ENCODE measurements at places on chromosomes 12 and 14. TPM values are rescaled to one million over a fixed set of nuclear protein-coding genes. Genes with fewer than 3 reads are reported as not detected.

GRCh38 chr12:67040861-67041137, 228.4 kb upstream of the CAND1 start:
- H3K27ac ChIP-seq = no peak overlapping the region
- no peaks in the 10 kb centered on the region for H3K36me3 ChIP-seq
- no peaks in the 10 kb centered on the region for H3K27me3 ChIP-seq
- no peak overlapping the region for H3K4me3 ChIP-seq
- H3K4me1 ChIP-seq = no peaks in the 10 kb centered on the region
- no peak for DNase-seq

GRCh38 chr12:16349131-16349460, 1.7 kb downstream of the MGST1 start:
- H3K27me3 ChIP-seq = no peaks in the 10 kb centered on the region
- peak overlapping the region; percentile 62 for H3K4me3 ChIP-seq
- DNase-seq = peak; percentile 88
- H3K4me1 ChIP-seq = peaks cover 31% of the 10 kb centered on the region
- H3K36me3 ChIP-seq = no peaks in the 10 kb centered on the region
- H3K27ac ChIP-seq = peak overlapping the region; percentile 80

DNA sequence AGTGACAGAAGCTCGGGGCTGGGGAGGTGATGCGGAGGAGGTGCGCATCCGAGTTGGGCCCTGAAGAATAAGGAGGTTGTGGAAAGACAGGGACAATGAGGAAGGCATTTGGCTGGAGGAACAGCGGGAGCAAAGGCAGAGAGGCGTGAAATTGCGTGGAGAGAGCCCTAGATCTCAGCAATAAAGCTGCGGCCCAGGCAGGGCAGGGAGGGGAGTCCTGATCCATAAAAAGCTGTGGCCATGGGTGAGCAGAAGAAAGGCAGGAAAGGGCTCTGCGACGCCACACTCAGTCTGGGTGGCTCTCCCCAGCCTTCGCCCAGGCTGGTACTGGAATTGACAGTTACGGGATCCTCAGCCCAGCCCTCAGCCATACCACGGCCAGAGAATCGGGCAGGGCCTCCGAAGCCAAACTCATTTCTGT, 2.2 kb downstream of the FIGNL2 start:
- H3K27ac ChIP-seq = no peak overlapping the region
- H3K27me3 ChIP-seq = peaks cover 28% of the 10 kb centered on the region
- DNase-seq = no peak
- H3K36me3 ChIP-seq = no peaks in the 10 kb centered on the region

The SLC6A13 gene
- total RNA-seq = 2.6 TPM

The RHEBL1 gene
- total RNA-seq = 1.9 TPM
